ENCODE measurements at places on chromosomes 3 and 15.

DNA sequence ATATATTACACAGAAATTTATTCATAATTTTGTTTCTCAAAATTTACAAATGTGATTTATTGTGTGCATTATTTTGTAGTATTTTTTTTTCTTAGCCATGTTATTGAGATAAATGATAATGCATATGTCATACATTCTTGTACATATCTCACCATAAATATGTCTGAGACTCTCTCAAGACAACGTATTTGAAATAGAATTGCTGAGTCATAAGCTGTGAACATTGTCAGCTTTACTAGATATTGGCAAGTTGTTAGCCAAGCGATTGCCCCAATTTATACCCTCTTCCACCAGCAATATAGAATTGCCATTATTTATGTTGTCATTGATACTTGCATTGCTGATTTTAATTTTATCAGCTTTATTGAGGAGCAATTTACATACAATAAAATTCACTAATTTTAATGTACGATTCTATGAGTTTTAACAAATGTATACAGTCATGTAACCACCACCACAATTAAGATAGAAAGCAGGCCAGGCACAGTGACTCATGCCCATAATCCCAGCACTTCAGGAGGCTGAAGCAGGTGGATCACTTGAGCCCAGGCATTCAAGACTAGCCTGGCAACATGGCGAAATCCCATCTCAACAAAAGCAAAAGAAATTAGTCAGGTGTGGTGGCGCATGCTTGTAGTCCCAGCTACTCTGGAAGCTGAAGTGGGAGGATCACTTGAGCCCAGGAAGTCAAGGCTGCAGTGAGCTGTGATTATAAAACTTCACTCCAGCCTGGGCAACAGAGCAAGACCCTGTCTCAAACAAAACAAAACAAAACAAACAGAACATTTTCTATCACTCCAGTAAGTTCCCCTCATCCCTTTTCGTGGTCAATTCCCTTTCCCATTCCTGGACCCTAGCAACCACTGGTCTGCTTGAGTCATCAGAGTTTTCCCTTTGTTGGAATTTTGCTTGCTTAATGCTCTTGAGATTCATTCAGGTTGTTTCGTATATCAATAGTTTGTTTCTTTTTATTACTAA lies 373.1 kb downstream of the MFSD1 start:
- no peak for DNase-seq

DNA sequence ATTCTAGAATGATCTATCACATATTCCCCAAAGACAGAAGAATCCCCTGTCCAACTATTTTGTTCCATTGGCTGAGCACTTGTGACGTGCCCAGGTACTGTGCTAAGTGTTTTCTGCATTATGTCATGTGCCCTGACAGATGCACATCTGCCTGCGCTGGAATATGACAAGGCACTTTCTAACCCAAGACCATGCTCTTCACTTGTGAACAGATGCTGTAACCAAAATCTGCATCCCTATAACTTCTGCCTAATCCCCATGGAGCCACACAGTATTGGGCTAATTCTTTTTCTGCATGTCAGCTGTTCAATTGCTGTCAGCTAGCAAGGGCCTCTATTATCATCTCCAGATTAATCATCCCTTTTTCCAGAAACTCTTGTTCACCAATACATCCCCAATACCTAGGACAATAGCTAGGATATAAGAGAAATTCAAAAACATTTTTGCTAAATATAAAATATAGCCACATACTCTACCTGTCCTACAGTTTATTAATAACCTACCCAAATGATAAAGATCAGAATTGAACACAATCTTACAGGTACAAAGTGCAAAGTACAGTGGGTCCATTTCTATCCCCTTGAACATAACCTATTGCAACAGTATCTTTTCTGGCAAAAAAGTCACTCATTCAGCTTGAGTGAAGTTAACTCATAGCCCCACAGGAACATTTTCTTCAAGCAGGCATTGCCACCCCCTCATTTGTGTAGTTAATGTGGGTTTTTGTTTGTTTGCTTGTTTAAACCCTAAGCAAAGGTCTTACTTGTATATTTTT lies 109.4 kb upstream of the LRRN1 start:
- DNase-seq = no peak

- DNase-seq = no peak
These were observed 15.7 kb upstream of the TM2D3 start for GRCh38 chr15:101667881-101668280.

DNA sequence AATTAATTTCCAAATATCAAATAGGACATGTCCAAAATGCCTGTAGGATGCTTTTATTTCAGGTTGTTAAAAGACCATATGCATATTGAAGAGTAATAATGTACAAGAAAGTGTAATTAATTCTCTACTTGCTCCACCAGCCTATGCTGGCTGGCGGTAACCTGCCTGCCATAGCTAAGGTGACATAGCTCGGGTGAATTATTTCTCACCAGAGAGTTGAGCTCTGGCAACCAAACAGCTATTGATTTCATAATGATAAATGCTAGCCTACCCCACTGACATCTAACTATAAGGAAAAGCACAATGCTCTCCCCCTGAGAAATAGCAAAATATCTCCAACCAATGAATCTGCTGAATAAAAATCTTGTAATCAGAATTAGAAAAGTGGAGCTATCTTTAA lies 48.9 kb downstream of the GADL1 start:
- no peak for DNase-seq

DNA sequence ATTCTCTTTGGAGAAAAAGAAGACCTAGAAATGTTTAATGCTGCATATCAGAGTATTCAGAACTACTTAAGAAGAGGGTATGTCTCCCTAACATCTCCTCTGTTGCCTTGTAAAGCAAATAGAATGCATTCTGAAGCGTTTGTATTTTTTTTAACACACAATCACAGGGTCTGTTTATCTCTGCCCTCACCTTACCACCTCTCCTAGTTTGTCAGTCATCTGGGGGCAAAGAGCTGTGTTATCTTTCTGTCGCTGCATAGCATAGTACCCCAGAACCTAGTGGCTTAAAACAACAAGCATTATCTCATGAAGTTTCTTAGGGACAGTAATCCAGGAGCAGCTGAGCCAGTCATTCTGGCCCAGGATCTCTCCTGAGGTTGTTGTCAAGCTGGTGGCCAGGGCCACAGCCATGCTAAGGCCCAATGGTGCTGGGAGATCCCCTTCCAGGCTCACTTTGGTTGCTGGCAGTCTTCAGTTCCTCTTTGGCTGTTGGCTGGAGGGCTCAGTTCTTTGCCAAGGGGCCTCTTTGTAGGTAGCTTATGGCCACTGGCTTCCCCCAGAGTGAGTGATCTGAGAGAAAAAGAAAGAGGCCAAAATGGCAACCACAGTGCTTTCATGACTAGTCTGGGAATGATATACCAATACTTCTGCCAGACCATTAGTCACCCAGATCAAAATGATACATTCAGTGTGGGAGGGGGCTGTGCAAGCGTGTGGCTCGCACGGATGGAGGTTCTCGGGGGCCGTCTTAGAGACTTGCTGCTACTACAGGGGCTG lies 17.8 kb downstream of the EDEM1 start:
- no peak for DNase-seq

GRCh38 chr15:60633426-60633968 lies 154.6 kb upstream of the ICE2 start:
- DNase-seq = peak; percentile 18

GRCh38 chr15:67820122-67820991 lies 5.0 kb upstream of the SKOR1 start:
- DNase-seq = no peak

DNA sequence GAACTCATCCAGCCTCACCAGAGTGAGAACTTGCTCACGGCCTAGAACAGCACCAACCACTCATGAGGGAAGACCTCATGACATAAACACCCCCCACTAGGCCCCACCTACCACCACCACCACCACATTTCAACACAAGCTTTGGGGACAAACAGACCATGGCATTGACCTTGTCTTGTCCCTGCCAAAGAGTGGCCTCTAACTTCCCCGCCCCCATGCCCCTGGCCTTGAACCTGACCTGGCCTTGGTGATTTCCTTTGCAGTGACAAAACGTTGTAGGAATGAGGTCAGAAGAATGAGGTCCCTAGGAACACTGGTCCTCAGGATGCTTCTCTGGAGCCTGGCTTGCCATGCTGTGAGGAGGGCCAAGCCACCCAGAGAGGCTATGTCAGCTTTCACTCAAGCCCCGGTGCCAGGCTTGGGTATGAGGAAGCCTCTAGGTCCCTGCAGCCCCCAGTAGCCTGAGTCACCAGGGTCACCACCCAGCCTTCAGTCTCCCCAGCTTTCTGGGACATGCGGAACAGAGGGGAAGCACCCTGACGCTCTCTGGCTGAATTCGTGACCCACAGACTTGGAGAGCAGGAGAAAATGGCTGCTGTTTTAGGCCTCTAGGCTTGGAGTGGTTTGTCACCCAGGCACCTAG lies 57.9 kb downstream of the TPRA1 start:
- no peak for DNase-seq

- no peak for DNase-seq
These were observed 1.5 kb upstream of the RBM15B start for GRCh38 chr3:51389423-51390183.

DNA sequence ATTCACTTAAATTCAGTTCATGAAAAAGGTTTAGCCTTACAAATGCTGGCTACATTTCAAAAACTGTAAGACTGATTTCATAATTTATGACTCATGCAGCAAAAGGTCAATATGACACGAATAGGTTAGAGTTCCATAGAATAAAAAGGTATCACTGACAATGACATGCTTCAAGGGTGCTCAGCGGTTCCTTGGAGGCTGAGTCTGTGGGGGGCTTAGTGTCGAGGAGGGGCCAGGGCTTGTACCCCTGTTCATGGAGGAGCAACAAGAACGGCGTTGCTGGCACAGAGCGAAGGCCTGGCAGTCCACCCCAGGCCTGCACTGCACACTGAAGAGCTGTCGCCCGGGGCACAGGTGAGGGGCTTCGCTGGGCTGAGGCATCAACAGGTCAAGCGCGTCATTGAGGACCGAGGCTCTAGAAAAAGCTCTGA lies 174.2 kb downstream of the NR1D2 start:
- no peak for DNase-seq
